ENCODE measurements at places on chromosomes 4 and X. TPM values are rescaled to one million over a fixed set of nuclear protein-coding genes. Genes with fewer than 3 reads are reported as not detected.

The CTAG1B gene
- not detected for total RNA-seq

The CLDN34 gene
- under 0.01 TPM for total RNA-seq

- peak; percentile 48 for DNase-seq
These were observed 5.4 kb upstream of the CCDC120 start for GRCh38 chrX:49053223-49054072.

GRCh38 chrX:1491851-1492349, 39.2 kb upstream of the ASMTL start:
- no peak for DNase-seq

DNA sequence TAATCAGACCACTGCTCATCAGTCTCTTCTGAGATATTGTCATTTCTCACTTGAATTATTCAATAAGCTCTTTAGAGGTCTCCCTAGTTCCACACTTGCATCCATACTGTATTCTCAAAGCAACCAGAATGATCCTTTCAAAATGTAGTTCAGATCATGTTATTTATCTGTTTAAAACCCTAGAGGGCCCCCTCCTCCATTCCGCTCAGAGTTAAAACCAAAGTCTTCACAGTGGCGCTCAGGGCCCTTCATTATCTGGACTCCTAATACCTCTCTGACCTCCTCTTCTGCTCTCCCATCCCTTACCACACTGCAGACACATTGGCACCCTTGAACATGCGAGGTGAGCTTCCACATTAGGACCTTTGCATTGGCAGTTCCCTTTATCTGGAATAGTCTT, 32.7 kb upstream of the HPGDS start:
- no peak for DNase-seq

DNA sequence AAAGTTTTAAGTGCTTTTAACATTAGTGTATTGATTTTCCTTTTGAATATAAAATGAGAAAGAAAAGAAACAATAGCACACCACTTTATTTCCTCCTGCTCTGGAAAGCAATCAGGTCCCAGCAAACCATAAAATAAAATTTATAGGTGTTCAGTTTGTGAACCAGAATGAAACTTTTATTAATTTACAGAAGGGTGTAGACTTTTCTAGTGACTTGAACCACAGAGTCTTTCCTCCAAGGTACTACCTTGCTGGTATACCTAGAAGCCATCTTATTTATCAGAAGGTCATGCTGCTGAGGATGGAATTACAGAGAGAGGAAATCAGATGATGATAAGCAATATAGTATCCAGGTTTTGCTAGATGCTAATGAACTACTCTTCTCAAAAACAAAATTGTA, 27.6 kb upstream of the RPS6KA3 start:
- no peak for DNase-seq

DNA sequence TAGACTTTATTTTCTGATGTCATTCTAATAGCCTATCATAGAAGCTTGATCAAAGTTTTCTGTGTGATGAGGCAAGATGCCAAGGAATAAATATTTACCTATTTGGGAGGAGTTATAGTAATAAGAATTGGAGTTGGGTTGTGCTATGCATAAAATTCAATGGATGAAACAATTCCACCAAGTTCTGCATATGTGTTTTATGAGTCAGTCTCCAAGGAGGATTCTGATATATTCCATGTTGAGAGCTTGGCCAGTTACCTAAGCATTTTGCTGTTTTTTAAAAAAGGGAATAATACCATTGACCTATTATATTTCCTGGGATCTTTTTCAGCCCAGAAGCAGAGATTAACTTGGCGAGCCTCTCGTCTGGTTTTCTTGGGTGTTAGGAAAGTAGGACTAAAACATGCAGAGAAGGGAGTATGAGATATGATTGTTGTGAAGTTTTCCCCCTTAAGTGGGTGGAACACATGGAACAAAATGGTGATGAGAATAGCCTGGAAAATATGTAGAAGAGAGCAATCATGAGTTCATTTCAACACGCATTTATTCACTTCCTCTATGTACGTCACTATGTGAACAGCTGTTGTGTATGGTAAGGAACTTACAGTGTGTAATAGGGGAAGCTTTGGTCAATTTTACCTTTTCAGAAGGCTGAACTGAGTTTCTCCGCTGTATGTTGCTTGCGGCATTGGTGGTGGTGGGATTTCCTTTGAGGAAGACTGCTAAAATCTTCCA, 39.2 kb downstream of the POLA1 start:
- DNase-seq, result no peak

DNA sequence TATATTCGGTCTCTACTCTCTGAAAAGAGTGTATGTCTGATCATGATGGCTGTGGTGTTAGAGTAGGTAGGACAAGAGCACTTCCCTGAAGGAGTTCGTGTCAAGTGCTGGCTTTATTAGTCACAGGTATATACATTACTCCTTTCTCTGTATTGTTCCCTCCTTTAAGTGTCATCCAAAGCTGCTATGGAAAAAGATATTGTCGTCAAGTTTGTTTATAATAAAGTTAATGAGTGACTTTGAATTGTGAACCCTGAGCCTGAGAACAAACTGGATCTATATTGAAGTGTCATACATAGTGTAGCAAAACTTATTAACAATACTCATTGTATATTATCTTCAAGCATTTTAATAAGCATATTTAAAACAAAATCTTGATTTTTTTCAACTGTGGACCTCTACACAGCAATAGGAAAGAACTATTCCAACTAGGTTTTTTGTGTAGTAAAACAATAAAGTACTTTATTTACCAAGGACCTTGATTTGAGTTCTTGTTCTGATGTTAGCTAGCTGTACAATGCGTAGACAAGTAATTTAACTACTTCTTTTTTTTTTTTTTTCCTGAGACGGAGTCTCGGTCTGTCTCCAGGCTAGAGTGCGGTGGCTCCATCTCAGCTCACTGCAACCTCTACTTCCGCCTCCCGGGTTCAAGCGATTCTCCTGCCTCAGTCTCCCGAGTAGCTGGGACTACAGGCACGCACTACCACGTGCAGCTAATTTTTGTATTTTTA, 177.7 kb downstream of the RAPGEF2 start:
- no peak for DNase-seq

GRCh38 chr4:143251779-143252178, 67.1 kb downstream of the USP38 start:
- DNase-seq, result no peak

DNA sequence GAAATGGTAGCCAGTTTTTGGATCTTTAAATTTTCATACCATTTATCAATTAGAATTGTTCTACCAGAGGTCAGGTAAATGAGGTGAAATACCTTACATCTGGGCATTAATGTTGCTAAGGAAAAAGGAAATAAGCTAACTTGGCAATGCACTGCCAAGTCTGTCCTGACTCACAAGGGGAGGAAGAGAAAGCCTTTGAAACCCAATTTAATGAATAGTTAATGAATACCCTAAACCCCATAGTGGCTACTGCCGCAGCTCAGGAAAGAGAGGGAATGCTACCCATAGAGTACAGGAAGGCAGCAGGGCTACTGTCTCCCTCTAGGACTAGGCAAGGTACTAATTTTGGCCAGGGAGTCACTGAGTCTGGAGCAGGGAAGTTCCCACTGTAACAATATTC, 16.8 kb upstream of the DHX15 start:
- DNase-seq, result no peak

DNA sequence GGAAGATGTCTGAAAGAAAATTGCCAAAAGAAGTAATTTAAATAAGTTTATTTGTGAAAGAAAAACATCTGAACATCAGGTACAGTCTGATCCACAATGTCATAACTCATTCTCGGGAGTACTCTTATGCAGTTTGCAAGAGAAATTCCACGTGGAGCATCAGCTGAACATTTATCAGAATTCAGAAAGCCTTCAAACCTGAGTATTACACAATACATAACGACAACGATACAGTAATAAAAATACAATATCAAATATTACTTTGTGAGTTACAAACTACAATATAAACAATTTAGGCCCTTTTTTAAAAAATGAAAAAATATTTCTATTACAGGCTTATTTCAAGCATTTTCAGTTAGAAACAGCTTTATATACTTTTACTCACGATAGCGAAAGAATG, 116.4 kb downstream of the RAB28 start:
- no peak for DNase-seq
